Spinal cord (tissue), 10 donors: ENCODE measurements at places on chromosomes 4 and X. TPM values are rescaled to one million over a fixed set of nuclear protein-coding genes. Genes with fewer than 3 reads are reported as not detected.

RPL9 gene
- 1,792 TPM for total RNA-seq

SETD7 gene
- total RNA-seq, result 33.6 TPM

HMGB2 gene
- 52.3 TPM for total RNA-seq

TCP11X2 gene
- 0.40 TPM for total RNA-seq

PRRG3 gene
- total RNA-seq, result 4.4 TPM

BMPR1B gene
- 30.1 TPM for total RNA-seq

CLGN gene
- total RNA-seq, result 10.4 TPM

TCEANC gene
- total RNA-seq, result 8.2 TPM

AFF2 gene
- total RNA-seq, result 43.0 TPM

GPC4 gene
- total RNA-seq, result 7.8 TPM

PIN4 gene
- 24.9 TPM for total RNA-seq

TKTL2 gene
- total RNA-seq, result 0.17 TPM

TMEM144 gene
- 5.8 TPM for total RNA-seq

TMEM35A gene
- 80.1 TPM for total RNA-seq

GLRA3 gene
- total RNA-seq, result 9.3 TPM

VCX3B gene
- not detected for total RNA-seq

TRO gene
- total RNA-seq, result 133 TPM
